ENCODE measurements at places on chromosomes 2 and 18.

DNA sequence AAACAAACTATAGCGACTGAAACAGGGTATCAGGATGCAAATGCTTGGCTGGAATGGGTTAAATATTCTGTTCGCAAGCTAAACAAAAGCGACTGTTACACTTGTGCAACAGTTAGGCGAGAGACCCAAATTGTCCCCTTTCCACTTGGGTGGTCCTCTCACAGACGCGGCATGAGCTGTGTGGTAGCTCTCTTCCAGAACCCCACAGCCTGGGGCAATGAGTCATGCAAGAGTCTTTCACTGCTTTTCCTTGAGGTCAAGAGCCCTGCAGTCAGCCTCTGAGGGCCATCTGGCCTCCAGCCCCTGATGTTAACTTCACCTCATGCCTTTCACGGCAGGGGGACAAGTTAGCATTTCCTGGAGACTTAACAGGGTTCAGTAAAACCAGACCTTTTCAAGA, 25.7 kb downstream of the SULT1C4 start:
- DNase-seq: no peak

- no peak for DNase-seq
These were observed 129.4 kb upstream of the CXCR4 start for GRCh38 chr2:136247204-136247950.

GRCh38 chr18:48947092-48947491, 3.7 kb downstream of the SMAD7 start:
- DNase-seq: no peak

- DNase-seq: no peak
These were observed 15.5 kb downstream of the CEP192 start for GRCh38 chr18:13006531-13007247.

DNA sequence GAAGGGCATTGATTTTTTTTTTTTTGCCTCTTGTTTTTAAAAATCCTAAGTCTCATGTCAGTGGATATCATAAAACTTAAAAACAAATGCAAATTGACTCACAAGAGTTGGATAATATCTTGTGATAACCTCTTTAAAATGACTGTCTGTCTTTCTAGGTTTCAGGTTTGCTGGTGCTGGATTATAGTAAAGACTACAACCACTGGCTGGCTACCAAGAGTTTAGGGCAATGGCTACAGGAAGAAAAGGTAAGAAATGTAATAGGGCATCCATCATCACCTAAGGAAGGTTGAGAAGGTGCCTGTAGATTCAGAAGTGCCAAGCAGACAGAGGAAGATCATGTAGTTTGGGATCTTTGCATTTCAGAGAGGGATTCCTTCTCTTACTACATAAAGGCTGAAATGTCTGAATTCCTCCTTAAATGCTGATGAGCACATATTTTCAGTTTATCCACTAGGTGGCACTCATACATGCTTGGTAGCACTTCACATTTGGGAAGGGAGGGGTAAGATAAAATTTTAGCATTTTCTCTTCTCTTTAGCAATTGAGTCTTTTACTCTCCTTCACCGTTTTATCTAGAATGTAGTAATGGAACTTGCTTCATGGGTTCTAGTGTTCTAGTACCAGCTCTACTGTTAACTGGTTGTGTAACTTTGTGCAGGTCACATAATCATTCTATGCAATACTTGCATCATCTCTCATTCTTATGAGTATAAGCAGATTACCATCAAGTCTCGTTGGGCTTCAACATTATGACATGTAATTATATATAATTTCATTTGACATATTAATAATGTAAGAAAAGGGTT, 21.1 kb downstream of the CPS1 start:
- DNase-seq: no peak

DNA sequence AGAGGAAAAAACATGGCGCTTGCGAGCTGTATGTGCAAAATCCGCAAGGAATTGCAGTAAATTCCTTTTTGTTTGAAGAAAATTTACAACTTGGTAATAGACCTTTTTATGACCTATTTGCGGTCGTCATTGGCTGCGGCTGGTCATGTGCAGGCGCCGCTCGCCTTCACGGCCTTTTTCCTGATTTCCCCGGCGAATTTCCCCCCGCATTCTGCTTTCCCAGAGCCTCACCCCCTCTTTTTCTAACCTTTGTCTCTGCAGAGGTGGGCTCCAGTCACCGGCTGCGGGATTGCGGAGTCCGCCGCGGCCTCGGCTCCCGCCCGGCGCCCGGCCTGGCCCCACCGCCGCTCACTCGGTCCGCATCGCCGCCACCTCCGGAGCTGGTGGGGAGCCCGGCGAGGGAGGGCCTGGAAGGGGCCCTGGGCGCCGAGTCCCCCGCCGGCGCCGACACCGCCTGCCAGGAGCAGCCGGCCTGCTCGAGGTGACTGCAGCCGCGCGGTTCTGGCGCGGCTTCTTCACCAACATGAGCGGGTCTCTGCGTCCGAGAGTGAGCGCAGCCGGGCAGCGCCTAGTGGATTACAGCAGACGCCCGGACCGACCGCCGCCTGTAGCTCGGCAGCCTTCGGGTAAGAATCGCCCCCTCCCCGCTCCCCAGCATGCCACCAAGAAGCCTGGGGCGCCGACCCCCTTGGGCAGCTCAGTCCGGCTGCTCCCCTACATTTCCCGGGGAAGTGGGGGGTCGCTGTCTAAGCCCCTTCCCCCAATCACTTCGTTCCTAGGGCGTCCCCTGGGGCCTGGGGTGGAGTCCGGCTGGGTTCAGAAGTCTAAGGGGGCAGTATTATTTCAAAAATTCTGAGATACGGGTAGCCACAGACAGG, 7.1 kb downstream of the HOXD8 start:
- DNase-seq: no peak

- DNase-seq: no peak
These were observed 2.7 kb upstream of the ERFE start for GRCh38 chr2:238155761-238156694.

GRCh38 chr2:44121899-44122298, 46.8 kb upstream of the PPM1B start:
- DNase-seq: no peak

DNA sequence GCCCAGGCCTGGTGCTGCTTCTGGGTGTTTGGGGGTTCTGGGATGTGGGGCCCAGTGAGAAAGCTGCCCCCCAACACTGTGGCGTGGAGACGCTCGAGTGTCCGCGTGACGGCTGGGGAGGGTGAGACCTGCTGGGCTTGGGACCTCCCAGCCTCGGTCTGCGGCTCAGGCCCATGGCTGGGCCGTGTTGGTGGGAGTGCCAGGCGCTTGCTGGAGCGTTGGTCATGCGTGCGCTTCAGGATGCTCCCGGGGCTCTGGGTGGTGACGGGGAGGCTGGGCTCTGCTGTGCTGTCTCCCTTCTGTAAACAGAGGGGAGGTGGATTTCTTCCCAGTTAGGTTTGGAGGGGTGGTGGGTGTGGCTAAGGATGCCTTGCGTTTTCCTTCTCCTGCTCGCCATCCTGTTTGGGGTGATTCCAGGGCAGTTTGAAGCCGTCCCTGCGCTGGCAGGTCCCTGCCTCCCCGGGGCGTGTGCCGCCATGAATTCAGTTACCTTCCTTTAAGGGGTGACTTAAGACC, 606 bp downstream of the GAL3ST2 start:
- no peak for DNase-seq

DNA sequence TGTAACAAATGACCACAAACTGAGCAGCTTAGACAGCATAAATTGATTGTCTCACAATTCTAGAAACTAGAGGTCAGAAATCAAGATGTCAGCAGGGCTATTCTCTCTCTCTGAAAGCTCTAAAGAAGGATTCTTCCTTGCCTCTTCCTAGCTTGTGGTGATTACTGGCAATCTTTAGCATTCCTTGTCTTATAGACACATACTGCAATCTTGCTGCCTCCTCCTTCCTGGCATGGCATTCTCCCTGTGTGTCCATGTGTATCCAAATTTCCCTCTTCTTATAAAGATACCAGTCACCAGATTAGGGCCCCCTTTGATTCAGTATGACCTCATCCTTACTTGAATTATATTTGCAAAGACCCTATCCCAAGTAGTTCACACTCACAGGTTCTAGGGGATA, 2.3 kb downstream of the ASB3 start:
- no peak for DNase-seq

GRCh38 chr18:7809978-7810377, 242.9 kb downstream of the PTPRM start:
- no peak for DNase-seq
